Activated CD4-positive, alpha-beta memory T cell treated with anti-CD3 and anti-CD28 coated beads, Interleukin-2, amount 10 ng/mL, durations not matched to agents 7 days and 5 days (primary cell): ENCODE measurements at places on chromosomes 7 and 10.

DNA sequence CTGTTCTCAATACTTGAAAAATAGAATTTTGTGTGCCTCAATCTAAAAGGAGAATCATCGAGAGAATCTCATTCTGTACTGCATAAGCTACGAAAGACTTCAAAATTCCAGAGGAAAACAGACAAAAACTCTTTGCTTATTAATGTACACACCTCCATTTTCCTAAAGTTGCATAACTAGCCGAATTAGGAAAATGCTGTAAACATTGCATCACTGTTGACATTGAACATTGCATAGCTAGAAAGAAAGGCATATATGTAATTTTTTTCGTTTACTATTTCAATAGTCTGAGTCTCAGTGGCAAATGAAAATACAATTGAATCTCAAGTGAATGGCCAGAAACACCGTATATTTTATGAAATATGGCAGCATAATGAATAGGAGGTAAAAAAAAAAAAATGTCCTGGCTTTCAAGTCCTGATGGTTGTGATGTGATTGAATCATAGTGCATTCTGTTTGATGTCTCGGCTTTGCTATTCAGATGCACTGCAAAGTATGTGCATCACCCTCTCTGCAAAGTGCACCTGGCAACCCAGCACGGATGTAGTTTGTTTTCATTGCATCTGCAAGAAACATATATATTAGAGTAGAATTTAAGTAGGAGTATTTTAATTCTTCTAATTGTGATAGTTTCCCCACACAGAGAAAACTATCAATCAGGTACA lies 196.7 kb downstream of the VTI1A start:
- no peaks in the 10 kb centered on the region for H3K36me3 ChIP-seq
- H3K4me1 ChIP-seq: no peaks in the 10 kb centered on the region
- DNase-seq: no peak
- H3K27ac ChIP-seq: no peak overlapping the region
- no peak overlapping the region for H3K4me3 ChIP-seq
- no peaks in the 10 kb centered on the region for H3K27me3 ChIP-seq

DNA sequence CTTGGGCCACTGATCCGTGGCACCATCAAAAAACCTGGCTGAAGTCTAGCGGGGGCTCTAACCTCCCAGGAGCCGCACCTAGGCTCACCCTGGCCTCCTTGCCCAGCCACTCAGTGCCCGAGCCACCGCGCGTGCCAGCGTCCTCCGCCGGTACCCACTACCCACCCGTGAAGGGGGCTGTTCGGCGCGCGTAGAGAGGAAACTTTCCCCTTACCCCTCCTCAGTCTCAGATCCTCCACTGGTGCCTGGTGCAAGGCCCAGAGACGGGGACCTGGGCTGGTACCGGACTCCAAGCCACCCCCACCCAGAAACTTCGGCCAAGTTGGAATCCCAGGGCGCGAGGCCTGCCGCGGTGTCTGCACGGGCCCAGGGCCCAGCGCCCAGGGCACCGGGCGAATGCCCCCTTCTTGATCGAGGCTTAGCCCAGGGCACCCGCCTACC lies 3.5 kb upstream of the EBF3 start:
- H3K36me3 ChIP-seq: peaks cover 7% of the 10 kb centered on the region
- no peak overlapping the region for H3K27ac ChIP-seq
- peaks cover 62% of the 10 kb centered on the region for H3K27me3 ChIP-seq
- no peak overlapping the region for H3K4me3 ChIP-seq
- no peak for DNase-seq
- H3K4me1 ChIP-seq: peaks cover 20% of the 10 kb centered on the region

- H3K36me3 ChIP-seq: peaks cover 5% of the 10 kb centered on the region
- H3K4me3 ChIP-seq: no peak overlapping the region
- H3K27me3 ChIP-seq: no peaks in the 10 kb centered on the region
- DNase-seq: no peak
Measured at GRCh38 chr10:102676534-102677315, 32.4 kb downstream of the TRIM8 start.

GRCh38 chr7:131945957-131946544 lies 389.6 kb upstream of the PODXL start:
- H3K36me3 ChIP-seq: no peaks in the 10 kb centered on the region
- no peak overlapping the region for H3K4me3 ChIP-seq
- no peaks in the 10 kb centered on the region for H3K4me1 ChIP-seq

DNA sequence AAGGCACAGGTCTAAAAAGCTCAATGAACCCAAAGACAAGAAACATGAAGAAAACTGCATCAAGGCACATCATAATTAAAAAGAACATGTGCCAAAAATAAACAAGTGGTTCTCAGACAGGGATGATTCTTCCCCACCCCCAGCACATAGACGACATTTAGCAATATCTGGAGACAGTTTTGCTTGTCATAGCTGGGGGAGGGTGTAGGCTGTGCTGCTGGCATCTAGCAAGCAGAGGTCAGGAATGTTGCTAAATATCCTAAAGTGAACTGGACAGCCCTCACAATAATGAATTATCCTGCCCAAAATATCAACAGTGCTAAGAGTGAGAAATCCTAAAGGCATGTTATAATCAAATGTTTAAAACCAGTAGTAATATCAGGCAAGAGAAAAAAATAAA lies 122.6 kb downstream of the MICU1 start:
- DNase-seq: no peak
- H3K4me3 ChIP-seq: no peak overlapping the region
- no peaks in the 10 kb centered on the region for H3K27me3 ChIP-seq
- peaks cover 13% of the 10 kb centered on the region for H3K36me3 ChIP-seq
- no peak overlapping the region for H3K27ac ChIP-seq

DNA sequence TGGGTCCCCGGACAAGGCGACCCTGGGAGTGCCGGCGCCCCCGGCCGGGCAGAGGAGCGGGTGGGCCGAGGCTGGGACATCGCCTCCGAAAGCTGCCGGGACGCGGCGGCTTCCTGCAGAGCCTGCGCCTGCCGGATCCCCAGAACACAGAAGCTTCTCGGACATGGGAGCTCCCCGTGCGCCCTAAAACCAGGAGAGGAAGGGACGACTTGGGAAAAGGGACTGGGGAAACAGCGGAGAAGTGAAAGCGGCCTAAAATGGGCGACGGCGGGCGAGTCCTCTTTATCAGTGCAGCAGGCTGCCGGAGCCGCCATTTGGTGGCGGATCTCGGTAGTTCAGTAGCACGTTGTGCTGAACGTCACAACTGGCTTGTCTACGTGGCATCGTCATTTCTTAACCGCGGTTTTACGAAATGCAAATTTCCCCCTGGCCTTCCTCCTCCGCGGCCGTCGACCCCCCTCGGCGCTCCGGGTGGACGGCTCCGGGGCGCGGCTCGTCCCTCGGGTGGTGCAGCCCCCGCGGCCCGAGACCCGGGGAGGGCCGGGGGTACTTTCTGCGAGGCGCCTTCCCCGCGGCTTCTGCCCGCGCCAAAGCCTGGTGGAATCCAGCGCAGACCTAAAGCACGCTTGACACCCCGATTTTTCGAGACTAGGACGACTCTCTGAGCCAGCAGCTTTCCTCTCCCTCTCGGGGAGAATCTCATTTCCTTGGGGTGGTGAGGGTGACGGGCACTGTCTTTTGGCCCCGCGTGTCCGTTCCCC lies 9.9 kb upstream of the SPAG6 start:
- peaks cover 66% of the 10 kb centered on the region for H3K4me1 ChIP-seq
- peaks cover 40% of the 10 kb centered on the region for H3K27me3 ChIP-seq
- H3K36me3 ChIP-seq: peaks cover 26% of the 10 kb centered on the region
- DNase-seq: peak; percentile 76

GRCh38 chr10:122990278-122990677 lies 10.1 kb downstream of the PSTK start:
- H3K4me3 ChIP-seq: no peak overlapping the region
- H3K36me3 ChIP-seq: peaks cover 23% of the 10 kb centered on the region
- no peaks in the 10 kb centered on the region for H3K27me3 ChIP-seq
- DNase-seq: no peak
- no peaks in the 10 kb centered on the region for H3K4me1 ChIP-seq
- H3K27ac ChIP-seq: no peak overlapping the region

DNA sequence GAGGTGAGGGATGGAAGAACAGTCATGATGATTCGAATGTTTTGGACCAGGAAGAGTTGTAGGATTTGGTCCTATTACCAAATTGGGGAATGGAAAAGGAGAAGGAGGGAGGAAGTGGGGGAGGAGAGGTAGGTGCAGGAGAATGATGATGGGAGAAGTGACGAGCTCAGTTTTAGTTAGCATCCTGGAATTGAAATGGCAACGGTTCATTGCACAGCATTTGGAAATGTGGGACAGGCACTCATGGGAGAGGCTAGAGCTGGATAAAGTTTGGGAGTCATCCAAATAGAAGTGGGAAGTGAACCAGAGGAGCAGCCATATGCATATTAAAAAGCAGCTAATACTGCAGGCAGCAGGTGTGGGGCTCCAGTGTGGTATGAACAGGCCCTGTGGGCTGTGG lies 253.6 kb downstream of the SORCS3 start:
- no peak overlapping the region for H3K27ac ChIP-seq
- H3K36me3 ChIP-seq: no peaks in the 10 kb centered on the region
- H3K27me3 ChIP-seq: no peaks in the 10 kb centered on the region
- no peak for DNase-seq

- H3K4me1 ChIP-seq: no peaks in the 10 kb centered on the region
- H3K4me3 ChIP-seq: no peak overlapping the region
- no peaks in the 10 kb centered on the region for H3K27me3 ChIP-seq
- H3K27ac ChIP-seq: no peak overlapping the region
- no peak for DNase-seq
Measured at GRCh38 chr10:44195112-44196007, 189.5 kb downstream of the CXCL12 start.

DNA sequence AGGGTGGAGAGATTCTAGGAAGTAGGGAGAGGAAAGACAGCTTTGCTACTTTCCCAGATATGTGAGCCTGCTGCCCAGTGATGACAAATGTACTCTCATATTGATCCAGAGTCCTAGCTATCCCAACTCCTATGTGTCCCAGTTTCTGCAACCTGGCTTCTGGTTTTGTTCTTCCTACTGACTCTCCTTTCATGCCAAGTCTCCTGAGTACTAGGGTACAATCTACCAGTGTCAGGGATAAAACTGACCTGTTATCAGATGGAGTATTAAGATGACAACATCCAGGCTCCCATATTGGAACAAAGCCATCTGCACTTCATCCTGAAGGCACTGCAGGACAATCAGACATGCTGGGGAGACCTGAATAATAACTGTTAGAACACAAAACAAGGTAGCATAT lies 233.7 kb upstream of the PHYHIPL start:
- no peaks in the 10 kb centered on the region for H3K27me3 ChIP-seq
- H3K27ac ChIP-seq: no peak overlapping the region
- no peaks in the 10 kb centered on the region for H3K4me1 ChIP-seq
- no peak overlapping the region for H3K4me3 ChIP-seq
- no peaks in the 10 kb centered on the region for H3K36me3 ChIP-seq

GRCh38 chr7:114874170-114874569 lies 47.7 kb upstream of the MDFIC start:
- no peak overlapping the region for H3K27ac ChIP-seq
- H3K4me1 ChIP-seq: no peaks in the 10 kb centered on the region
- H3K36me3 ChIP-seq: no peaks in the 10 kb centered on the region
- DNase-seq: no peak

GRCh38 chr7:54839575-54840213 lies 80.7 kb upstream of the SEC61G start:
- no peak overlapping the region for H3K27ac ChIP-seq
- H3K4me3 ChIP-seq: no peak overlapping the region
- no peaks in the 10 kb centered on the region for H3K36me3 ChIP-seq

DNA sequence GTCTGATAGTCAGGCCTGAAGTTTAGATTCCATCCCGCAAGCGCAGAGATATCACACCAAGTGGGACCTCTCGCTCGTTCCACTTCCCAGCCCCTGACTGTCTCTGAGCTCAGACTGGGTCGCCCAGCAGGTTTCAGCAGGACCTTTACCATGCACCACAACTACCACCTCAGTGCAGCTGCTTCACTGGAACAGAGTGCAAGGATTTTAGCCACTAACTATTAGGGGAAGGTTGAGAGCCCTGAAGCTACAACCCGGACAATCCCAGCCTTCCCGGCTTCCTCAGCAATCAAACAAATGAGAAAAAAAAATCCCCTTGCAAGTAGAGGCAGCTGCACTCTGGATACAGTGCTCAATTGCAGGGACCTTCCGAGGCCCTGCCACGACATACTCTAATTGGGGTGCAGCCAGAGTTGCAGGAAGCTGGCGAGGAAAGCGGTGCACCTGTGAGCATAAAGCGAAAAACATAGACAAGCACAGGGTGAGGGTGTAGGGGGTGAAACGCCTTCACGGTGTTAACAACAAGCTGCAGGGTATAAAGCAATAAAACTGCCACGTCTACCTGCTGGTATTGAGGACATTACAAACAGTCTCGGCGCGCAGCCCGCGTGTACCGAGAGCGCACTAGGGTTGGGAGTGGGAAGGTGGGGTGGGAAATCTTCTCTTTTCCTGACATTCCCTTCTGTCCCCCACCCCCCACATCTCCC lies 2.6 kb upstream of the DLX6 start:
- peaks cover 9% of the 10 kb centered on the region for H3K4me1 ChIP-seq
- H3K27ac ChIP-seq: no peak overlapping the region
- DNase-seq: no peak
- no peak overlapping the region for H3K4me3 ChIP-seq
- H3K27me3 ChIP-seq: peaks cover 86% of the 10 kb centered on the region
- peaks cover 4% of the 10 kb centered on the region for H3K36me3 ChIP-seq

- no peak for DNase-seq
- H3K4me1 ChIP-seq: peaks cover 20% of the 10 kb centered on the region
- H3K4me3 ChIP-seq: peak overlapping the region; percentile 21
- H3K27ac ChIP-seq: peak overlapping the region; percentile 59
Measured at GRCh38 chr7:76272851-76273497, 29.5 kb upstream of the HSPB1 start.

- H3K4me3 ChIP-seq: no peak overlapping the region
- peaks cover 61% of the 10 kb centered on the region for H3K4me1 ChIP-seq
- no peaks in the 10 kb centered on the region for H3K27me3 ChIP-seq
- DNase-seq: no peak
- H3K27ac ChIP-seq: peak overlapping the region; percentile 49
- H3K36me3 ChIP-seq: peaks cover 95% of the 10 kb centered on the region
Measured at GRCh38 chr10:11256896-11257295, 239.2 kb downstream of the CELF2 start.

DNA sequence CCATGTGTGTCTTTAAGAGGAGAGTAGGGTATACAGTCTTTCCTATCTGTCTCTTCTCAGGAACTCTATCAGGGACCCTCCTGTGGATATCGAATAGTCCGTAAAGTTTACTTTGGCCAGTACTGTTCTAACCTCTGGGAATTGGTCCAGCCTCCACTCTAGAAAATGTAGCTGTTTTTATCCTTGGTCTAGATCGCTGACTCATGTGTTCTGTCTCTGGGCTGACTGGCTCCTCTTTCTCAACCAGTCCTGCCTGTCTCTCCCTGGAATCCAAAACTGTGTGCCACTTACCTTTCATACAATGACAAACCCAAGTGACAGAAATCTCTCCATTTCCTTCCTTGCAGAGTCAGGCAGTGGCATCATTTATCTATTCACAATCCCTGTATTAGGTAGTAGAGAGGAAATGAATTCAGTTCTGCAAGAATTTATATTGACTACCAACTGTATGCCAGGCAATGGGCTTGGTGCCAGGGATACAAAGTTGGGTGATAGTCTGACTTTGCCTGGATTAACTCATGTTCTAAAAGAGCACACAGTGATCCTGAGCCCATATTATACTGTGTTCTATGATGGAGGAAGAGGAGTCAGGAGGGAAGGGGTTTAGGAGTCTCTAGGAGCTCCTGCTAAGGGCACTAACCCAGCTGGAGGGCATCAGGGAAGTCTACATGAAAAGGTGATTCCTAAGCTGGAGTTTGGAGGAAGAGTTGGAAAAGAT lies 232.7 kb downstream of the LRMDA start:
- no peak for DNase-seq
- no peak overlapping the region for H3K4me3 ChIP-seq
- peaks cover 6% of the 10 kb centered on the region for H3K27me3 ChIP-seq
- H3K27ac ChIP-seq: no peak overlapping the region
- no peaks in the 10 kb centered on the region for H3K4me1 ChIP-seq
- H3K36me3 ChIP-seq: no peaks in the 10 kb centered on the region

GRCh38 chr7:150375662-150376521 lies 3.2 kb upstream of the ZNF775 start:
- H3K27me3 ChIP-seq: no peaks in the 10 kb centered on the region
- no peak overlapping the region for H3K4me3 ChIP-seq
- peaks cover 49% of the 10 kb centered on the region for H3K4me1 ChIP-seq
